ENCODE measurements at places on chromosomes 2 and 18. TPM values are rescaled to one million over a fixed set of nuclear protein-coding genes. Genes with fewer than 3 reads are reported as not detected.

Gene ENOSF1
- polyA plus RNA-seq, result 133 TPM

Gene EDAR
- polyA plus RNA-seq, result 2.8 TPM

Gene HOXD4
- polyA plus RNA-seq, result 47.8 TPM

Gene PASK
- polyA plus RNA-seq, result 14.4 TPM

Gene PNKD
- polyA plus RNA-seq, result 104 TPM

Gene TCF7L1
- 49.9 TPM for polyA plus RNA-seq

Gene SERPINB7
- 0.50 TPM for polyA plus RNA-seq

Gene UBE2F
- polyA plus RNA-seq, result 41.0 TPM

Gene POTEI
- polyA plus RNA-seq, result 0.19 TPM

Gene SCN7A
- 9.7 TPM for polyA plus RNA-seq

Gene CNGA3
- polyA plus RNA-seq, result not detected

Gene NEU2
- not detected for polyA plus RNA-seq

Gene NCK2
- polyA plus RNA-seq, result 64.3 TPM

Gene CYTIP
- 2.2 TPM for polyA plus RNA-seq

GRCh38 chr2:8676921-8677645, 4.8 kb upstream of the ID2 start:
- no peak for DNase-seq

DNA sequence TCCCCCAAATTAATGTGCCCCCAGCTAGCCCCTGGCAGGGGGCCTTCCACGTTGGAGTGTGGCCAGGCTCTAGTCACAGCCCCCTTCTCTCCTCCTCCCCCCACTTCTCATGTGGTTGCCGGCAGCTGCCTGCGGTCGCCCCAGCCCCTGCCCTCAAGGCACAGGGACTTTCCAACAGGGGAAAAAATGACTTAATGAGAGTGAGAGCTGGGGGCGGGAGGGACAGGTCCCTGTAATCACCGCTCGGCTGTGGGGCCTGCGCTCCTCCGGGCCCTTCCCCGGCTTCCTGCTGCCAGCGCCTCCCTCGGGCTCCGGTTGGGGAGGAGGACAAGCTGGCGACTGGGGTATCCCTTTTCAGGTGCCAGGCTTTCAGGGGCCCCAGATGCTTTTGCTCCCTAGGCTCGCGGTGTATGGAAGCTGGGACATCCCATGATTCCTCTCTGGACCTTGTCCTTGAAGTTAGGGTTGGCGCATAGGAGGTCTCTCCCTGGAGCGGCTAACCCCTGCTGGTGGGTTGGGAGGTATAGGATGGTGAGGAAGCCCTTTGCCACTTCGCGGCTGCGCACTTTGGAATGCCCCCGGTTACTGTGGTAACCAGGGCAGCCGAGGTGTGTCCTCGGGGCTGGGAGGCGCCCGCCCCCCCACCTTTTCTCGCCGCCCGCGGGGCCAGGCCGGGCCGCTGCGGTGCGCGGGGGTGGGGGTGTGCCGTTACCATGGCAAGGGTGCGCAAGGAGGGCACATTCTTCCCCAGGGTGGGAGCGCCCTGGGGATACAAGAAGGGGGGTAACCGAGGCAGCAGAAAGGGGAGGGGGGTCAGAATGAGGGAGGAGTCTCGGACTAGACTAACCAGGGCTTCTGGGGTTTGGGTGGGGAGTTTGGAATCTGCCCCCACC, 16.1 kb downstream of the WNT10A start:
- no peak for DNase-seq

- DNase-seq, result no peak
Observed at GRCh38 chr2:53515435-53516332, 251.9 kb upstream of the CHAC2 start.

GRCh38 chr2:71804281-71804751, 343.3 kb downstream of the CYP26B1 start:
- DNase-seq, result no peak

GRCh38 chr18:32175265-32175664, 14.6 kb upstream of the MEP1B start:
- no peak for DNase-seq

- no peak for DNase-seq
Observed at GRCh38 chr2:218418321-218418716, 604 bp upstream of the VIL1 start.

DNA sequence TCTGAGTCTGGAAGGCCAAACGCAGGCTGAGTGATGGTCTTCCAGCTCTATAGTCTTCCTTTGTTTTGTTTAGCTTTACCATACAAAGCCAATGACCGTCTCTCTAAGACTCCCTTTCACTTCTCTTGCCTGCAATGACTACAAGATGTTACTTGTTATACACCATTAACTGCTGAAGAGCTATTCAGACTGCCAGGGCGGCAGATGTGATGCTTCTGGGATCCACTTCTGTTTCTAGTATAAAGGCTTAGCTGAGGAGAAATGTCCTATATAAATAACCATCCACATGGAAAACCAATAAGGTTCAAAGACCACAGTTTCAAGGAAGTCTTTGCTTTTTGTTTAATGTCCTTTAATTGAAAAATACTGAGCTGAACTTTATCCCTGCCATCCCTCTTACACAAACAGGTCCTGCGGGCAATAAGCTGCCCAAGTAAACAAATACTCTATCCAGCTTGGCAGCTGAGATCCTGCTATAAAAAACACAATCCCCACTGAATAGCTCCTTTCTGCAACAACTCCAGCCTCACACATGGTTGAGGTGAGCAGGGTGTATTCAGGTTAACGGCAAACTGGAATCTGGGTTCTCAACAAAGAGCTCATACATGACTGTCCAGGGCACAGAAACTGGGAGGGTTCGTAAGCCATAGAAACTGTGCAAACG, 124.6 kb downstream of the VIT start:
- no peak for DNase-seq

- no peak for DNase-seq
Observed at GRCh38 chr2:204336153-204336744, 209.0 kb upstream of the PARD3B start.

- no peak for DNase-seq
Observed at GRCh38 chr2:221431477-221431876, 140.6 kb downstream of the EPHA4 start.

GRCh38 chr2:27441226-27441926, 805 bp upstream of the KRTCAP3 start:
- DNase-seq, result no peak

DNA sequence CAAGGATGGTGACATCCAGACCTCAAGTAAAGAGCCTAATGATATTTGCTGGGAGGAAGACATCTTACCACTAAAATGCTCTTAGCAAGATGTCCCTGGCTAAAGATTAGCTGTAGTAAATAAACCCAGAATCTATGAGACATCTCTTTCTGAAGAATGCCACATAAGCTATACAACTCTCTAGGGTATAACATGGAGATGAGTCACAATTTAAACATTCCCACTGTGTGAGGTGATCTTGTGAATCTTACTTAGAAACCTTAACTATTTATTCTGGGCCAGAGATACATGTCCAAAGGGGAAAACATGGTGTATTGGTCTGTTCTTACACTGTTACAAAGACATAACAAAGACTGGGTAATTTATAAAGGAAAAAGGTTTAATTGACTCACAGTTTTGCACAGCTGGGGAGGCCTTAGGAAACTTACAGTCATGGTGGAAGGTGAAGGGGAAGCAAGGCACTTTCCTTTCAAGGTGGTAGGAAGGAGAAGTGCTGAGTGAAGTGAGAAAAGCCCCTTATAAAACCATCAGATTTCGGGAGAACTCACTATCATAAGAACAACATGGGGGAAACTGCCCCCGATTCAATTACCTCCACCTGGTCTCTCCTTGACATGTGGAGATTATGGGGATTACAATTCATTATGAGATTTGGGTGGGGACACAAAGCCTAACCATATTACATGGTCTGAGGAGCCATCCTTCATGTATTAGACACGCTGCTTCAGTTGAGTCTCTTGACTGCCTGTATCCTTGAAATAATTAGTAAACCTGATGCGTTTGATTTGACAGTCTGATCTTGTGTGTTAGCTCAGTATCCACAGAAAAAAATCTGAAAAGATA, 17.1 kb downstream of the KRCC1 start:
- DNase-seq, result no peak

DNA sequence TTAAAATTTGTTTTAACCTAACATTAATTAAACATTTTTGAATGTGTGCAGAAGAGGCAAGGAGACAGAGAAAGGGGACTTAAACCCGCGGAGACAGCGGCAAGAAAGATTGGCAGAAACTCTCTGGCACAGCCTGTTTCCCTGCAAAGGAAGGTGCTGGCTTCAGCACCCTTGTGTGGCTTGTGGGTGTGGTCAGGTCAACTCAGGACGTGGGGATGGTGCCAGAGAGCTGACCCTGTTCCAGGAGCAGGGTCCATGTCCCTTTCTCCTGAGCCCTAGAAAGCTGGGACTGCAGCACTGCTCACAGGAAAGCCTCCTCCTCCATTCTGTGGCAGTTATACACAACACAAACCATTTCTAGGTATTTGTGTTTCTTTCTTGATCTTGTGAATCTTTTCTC, 176.2 kb upstream of the ST6GAL2 start:
- no peak for DNase-seq

GRCh38 chr2:207935121-207935990, 90.0 kb downstream of the PLEKHM3 start:
- DNase-seq, result no peak

DNA sequence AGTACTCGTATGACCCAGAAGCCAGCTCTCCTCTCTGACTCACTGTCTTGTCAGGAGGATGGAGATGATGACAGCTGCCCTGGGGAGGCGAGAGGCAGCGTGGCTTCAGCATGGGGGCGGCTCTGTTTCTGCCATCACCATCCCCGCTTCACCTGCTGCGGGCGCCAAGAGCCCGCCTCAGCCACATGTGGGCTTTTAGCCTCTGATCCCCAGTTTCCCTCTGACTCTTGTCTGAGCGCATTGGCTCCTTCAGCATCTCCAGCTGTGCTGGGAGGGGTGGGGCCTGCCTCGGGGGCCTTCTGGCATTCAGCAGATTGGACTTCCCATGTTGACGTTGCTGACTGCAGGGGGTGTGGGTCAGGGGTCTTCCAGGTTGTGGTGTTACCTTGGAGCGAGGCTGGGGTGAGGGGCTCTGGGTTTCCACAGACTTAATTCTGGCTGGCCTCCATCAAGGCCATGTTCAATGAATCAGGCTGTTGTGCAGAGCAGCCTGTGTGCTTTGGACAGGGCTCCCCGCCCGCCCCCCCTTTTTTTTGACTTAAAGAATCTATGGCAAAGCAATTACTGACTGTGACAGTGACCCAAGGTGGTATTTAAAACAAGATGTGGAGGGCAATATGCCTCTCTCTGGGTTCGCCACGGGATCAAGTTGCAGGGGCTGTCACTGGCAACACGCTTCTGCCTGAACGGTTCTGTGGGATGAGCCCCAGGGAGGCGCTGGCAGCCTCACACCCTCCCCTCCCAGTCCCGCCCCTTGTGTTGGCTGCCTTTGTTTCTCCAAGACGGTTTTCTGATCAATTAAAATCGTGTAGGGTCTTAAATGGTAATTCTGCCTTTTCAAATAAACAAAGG, 228.3 kb downstream of the LDLRAD4 start:
- DNase-seq, result no peak

- DNase-seq, result no peak
Observed at GRCh38 chr2:41784496-41784895, 263.3 kb upstream of the PKDCC start.

DNA sequence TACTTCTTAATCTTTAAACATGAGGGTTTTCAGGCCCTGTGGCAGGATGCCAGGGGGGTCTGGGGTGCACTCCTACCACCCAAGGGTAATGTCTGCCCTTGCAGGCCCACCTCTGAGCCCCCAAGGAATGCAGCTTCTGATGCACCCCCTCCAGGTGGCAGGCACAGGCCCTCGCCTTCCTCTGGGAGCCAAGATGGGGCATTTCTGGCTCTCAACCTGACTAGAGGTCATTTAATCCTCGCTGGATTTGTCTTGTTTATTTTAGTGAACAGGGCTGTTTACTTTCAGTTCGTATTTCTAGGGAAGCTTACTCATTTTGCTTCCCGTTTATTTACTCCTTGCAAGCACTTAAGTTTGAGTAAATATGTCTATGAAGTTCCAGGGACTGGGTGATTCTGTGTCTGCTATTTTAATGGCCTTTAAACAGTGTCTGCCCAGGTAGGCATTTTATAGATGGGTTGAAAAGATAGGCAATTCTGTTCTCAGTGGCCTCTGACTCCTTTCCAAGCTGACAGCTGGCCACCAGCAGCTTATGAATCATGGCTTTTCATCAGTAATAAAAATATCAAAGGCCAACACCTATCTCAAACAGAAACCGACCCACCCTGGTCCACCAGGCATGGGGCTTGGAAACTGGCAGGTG, 11.1 kb upstream of the DNPEP start:
- DNase-seq, result no peak

DNA sequence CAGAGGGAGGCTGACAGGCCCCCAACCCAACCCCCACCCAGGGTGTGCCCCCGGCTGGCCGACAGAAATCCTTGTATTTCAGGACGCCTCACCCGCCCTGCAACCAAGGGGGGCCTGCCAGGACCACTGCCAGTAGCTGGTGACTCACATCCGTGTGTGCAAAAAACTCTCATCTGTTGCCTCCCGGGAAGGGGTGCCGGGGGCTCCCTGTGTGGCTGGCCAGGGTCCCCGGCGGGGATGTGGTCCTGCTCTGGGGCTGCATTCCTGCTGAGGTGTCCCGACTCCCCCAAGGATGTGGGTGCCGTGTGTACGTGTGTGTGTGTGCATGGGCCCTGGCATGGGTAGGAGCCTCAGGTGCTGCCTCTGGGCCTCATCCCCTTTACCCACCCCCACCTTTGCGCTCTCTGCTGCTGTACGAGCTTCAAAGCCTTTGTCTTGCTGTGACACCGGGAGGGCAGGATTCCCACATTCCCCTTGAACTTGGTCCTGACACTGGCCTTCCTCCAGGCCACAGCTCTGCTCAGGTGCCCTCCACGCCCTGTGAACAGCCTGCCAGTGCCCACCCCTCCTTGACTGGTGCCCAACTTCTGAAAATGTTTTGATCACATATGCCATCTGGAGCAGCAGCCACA, 226.3 kb upstream of the HDAC4 start:
- no peak for DNase-seq

GRCh38 chr2:99140056-99140859, 1.2 kb upstream of the C2orf15 start:
- DNase-seq, result peak; percentile 46

GRCh38 chr18:457521-458412, 42.7 kb downstream of the COLEC12 start:
- no peak for DNase-seq

GRCh38 chr18:79248495-79249060, 147.2 kb upstream of the NFATC1 start:
- DNase-seq, result no peak

DNA sequence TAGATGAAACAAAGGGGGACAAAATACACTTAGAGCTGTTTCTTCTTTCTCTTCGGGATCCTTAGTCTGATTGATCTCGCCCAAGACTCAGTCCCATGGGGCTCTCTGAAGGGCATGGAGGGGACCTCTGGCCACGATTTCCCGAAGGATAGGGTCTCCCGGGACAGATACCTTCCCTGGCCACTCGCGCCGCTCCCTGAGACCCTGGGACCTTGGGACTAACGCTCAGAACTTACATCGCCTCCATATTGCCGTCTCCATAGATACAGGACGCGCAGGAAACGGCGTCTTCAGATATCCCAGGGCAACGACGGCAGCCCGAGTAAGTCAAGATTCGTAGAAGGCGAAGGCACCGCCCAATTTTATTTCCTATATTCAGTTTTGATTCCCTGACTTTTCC, at the start of gene CFAP65:
Gene CFAP65 (minus strand): TSS at position 265 of the 400 bp plus-strand sequence. CDS start 2,468 bp downstream, outside the sequence.
- DNase-seq, result no peak
